ENCODE measurements at places on chromosomes 1 and 21.

DNA sequence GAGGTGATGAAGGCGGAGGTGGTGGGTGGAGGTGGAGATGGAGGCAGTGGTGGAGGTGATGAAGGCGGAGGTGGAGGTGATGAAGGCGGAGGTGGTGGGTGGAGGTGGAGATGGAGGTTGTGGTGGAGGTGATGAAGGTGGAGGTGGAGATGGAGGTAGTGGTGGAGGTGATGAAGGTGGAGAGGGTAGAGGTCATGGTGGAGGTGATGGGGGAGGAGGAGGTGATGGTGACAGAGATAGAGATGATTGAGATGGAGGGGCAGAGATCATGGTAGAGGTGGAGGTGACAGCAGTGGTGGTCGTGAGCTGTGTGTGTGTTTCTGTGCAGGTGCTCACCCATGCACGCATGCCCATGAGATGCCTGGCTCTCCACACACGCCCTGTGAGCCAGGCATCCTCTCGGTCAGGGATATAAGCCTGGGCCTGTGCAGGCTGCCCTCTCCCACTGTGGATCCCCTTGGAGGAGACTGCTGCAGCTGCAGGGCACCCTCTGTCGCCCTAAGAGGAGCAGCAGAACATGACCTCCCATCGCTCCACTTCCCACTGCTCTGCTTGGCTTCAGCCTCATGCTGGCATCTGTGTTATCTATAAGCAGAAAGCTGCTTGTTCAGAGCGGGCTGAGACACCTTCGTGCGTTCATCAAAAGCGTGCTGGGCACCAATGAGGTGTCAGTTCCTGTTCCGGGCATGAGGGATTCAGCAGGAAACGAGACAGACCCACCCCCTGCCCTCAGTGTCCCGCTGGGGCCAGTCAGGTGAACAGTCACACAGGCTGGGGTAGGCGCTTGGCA is 20.5 kb upstream of the NPHP4 start:
- no peak for DNase-seq

DNA sequence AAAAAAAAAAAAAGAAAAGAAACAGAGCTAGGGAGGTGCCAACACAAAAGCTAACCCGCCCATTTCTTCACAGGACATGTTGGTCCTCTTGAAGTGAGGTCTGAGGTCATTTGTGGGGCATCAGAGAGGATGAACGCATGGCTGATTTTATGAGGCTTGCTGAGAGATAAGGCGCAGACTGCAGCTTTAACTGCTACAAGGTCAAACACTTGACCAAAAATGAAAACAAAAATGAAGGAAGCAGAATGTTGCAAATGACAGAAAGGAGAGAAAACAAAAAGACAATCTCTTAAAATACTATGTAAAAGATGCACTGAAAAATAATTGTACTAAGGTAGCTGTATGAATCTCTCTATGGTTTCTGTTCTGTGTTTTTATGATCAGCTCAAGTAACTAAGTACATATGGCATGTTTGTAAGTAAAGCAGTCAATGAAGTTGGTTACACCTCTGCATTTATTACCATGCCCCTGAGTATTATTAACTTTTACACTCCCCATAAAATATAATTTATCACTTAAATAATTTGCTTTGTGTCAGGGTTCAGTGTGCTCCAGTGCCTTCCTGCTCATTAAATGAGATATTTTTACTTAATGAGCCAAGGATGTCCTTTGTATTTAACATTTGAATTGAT is 249.1 kb upstream of the NR5A2 start:
- no peak for DNase-seq

GRCh38 chr21:23127973-23128372 is 2129.8 kb downstream of the NCAM2 start:
- no peak for DNase-seq

DNA sequence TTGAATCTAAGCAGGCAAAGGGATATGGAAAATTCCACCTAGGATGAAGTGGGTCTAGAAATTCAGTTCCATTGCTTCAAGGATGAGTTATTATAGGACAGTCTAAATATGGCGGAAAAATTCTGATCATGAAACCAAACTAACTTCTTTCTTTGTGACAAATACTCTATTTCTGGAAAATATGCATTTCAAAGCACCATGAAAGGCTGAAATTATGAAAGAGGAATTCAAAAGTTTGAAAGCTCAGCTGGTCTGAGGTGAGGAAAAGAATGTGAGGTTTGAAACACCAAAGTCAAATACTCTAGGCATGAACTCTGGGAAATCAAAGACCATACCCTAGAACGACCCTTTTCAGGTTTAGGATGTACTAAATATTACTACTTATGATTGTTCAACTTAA is 36.4 kb upstream of the COL11A1 start:
- no peak for DNase-seq

DNA sequence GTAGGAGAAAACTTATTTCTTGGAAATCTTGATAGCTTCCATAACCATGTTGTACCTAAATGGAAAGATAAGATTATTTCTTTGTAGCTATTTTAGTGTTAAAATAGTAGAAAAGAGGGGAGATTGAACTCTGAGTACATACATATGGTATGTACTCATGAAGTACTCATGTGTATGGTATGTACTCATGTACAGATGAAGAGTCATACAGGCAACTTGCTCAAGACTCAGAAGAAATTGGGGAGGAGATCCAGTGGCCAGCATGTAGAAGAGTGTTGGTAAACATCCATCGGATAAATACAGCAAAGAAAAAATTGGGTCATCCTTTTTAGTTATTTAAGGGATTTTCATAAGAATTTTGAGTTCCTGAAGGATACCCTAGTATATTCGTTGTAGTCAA is 29.0 kb downstream of the MDM4 start:
- DNase-seq: no peak

DNA sequence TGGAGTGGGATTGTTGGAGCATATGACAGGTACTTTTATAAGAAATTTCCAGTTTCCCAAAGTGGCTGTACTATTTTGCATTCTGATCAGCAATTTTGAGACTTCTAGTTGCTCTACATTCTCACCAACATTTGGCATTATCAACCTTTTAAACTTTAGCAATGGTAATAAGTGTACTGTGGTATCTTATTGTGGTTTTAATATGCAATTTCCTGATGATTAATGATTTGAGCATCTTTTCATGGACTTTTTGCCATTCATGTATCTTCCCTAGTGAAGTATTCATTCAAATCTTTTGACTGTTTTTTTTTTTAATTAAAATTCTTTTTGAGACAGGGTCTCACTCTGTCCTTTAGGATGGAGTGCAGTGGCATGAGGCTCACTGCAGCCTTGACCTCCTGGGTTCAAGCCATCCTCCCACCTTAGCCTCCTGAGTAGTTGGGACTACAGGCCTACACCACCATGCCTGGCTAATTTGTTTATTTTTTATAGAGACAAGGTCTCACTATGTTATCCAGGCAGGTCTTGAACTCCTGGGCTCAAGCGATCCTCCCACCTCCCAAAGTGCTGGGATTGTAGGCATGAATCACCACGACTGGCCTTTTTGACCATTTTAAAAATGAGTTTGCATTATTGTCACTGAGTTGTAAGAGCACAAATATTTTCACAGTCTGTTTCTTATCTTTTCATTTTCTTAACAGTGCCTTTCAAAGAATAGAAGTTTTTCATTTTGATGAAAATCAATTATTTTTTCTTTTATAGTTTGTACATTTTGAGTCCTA is 7.8 kb upstream of the SLC6A9 start:
- no peak for DNase-seq

- no peak for DNase-seq
Observed at GRCh38 chr1:37035014-37035691, 838 bp upstream of the GRIK3 start.

- no peak for DNase-seq
Observed at GRCh38 chr21:36010801-36011200, 49.5 kb downstream of the SETD4 start.

DNA sequence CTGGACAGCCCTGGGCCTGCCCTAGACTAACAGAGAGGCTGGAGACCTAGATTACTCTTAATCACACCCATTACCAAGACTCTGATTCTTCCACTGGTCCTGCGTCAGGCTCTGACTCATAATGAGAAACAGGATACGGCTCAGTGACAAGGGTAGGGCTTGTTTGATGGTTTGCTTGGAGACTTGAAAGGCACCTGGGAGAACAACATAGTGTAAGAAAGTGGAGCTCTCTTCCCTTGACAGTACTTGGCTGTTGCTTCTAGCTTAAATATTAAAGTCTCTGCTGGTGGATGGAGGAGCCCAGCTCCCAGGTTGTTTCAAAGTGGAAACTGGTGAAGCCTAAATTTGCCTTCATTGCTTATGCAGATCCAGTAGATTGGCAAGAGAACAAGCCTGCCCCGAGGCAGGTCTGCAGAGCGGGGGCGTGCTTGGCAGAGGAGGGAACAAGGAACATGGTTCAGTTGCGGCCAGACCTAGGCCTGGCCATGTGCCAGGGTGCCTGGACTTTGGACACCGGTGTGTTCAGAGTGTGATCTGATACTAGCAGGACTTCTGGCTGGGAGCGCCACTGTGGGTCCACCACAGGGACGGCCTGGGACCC is 480.6 kb downstream of the CAMTA1 start:
- no peak for DNase-seq

GRCh38 chr1:7383671-7384520 is 387.2 kb upstream of the VAMP3 start:
- DNase-seq: no peak

DNA sequence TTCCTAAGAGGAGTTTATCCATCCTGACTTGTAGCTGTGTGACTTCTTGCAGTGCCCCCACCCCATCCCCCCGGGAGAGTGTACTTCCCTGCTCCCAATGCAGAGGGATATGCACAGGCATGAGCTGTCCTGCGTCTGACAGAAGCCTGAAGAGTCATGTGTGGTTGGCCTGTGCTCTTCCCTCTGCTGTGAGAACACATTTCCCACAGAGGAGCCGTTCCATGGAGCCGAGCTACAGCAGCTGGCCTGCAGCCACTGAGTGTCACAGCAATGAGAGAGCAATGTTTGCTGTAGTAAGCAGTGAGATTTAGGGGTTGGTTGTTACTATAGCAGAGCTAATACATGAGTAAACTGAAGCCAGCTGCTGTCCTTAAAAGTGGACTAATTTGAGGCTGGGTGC is 22.0 kb downstream of the PARS2 start:
- DNase-seq: no peak

DNA sequence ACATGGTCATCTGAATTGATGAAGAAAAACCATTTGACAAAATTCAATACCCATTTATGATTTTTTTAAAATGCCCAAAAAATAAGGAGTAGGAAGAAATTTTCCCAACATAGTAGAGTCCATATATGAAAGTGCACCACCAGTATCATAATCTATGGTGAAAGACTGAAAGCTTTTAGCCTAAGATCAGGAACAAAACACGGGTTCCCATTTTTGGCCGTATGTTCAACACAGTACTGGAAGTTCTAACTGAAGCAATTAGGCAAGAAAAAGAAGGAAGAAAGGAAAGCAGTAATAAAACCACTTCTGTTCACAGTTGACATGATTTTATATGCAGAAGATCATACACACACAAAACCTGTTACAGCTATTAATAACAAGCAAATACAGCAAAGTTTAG is 227.8 kb upstream of the RAB4A start:
- no peak for DNase-seq

DNA sequence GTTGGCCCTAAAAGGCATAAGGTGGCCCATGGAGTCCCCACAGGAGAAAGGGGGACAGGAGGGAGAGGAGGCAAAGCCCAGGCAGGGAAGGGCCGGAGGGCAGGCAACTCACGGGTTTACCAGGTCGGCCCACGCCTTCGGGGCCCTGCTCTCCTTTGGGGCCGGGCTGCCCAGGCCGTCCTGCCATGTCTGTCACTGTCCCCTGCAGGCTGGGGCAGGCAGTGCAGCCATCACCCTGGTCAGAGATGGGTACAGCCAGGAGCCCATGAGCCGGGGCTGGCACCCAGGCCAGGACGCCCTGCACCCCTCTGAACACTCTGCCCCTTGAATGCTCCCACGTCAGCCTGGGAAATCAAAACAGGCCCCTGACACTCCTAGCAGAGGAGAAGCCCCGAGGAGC is 19.8 kb downstream of the COL16A1 start:
- peak; percentile 34 for DNase-seq

- DNase-seq: no peak
Observed at GRCh38 chr1:231842441-231842840, 215.9 kb downstream of the DISC1 start.

- DNase-seq: no peak
Observed at GRCh38 chr1:236326432-236326831, 44.7 kb upstream of the ERO1B start.

DNA sequence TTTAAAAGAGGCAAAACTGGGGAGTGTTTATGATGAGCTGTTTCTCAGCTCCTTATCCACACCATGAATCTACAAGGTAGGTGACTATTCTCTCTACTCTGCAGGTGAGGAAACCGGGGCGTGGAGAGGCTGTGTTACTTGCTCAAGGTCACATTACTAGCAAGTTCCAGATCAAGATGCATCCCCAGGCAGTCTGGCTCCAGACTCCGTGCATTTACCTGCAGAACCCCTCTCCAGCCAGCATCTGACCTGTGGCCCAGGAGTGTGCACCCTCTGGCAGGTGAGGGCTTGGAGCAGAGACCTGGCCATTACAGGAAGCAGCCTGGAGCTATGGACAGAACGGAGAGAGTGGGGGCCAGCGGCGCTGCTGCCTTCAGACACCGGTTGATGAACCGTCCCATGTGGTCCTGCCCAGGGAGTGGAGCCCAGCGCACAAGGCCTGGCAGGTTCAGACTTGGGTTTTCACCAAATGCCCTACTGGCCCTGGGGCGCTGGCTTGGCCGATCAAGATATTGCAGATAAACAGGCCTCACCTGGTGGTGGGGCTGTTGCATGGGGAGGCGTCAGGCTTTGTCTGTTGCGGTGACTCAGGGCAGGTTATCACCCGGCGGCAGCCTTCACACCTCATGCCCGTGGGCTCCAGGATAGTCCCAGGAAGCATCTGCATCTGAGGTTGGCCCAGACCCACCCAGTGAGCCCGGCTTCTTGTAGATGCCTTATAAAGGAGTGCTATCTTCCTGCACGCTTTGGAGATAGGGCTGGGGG is 29.2 kb upstream of the WNT4 start:
- no peak for DNase-seq

GRCh38 chr1:226870026-226870400 is 403 bp upstream of the PSEN2 start:
- no peak for DNase-seq

GRCh38 chr1:183841550-183841949 is 36.6 kb downstream of the RGL1 start:
- no peak for DNase-seq

GRCh38 chr1:11847667-11848372 is at the start of gene NPPA:
Gene NPPA (minus strand): TSS chr1:11847783. CDS start chr1:11847684, 99 bp downstream.
- no peak for DNase-seq

- DNase-seq: no peak
Observed at GRCh38 chr1:34900775-34901502, 28.5 kb downstream of the DLGAP3 start.

DNA sequence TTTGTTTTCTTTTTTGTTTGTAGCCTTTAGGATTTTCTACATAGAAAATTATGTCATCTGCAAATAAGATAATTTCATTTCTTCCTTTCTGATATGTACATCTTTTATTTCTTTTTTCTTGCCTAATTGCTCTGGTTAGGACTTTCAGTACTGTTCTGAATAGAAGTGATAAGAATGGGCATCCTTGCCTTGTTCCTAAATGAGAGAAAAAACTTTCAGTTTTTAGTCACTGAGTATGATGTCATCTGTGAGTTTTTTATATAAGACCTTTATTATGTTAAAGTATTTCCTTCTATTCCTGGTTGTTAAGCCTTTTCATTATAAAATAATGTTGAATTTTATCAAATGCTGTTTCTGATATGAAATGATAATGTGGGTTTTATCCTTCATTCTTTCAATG is 76.0 kb upstream of the SLC35F3 start:
- DNase-seq: no peak

- no peak for DNase-seq
Observed at GRCh38 chr1:23905461-23906025, 7.6 kb downstream of the CNR2 start.

- no peak for DNase-seq
Observed at GRCh38 chr1:58709540-58710175, 9.8 kb upstream of the MYSM1 start.
